Activated CD4-positive, alpha-beta T cell treated with anti-CD3 and anti-CD28 coated beads for 36 hours (primary cell): ENCODE measurements at places on chromosomes 12 and 14. TPM values are rescaled to one million over a fixed set of nuclear protein-coding genes. Genes with fewer than 3 reads are reported as not detected.
A peak's percentile ranks its signal among the peaks of the same experiment; 100 is the strongest.

SLC25A47 gene
- not detected for total RNA-seq

- H3K27ac ChIP-seq = no peak overlapping the region
- DNase-seq = peak; percentile 28
- H3K4me3 ChIP-seq = no peak overlapping the region
- H3K4me1 ChIP-seq = no peaks in the 10 kb centered on the region
Observed at GRCh38 chr12:34347367-34347766, 325.1 kb downstream of the ALG10 start.

- H3K27me3 ChIP-seq = no peaks in the 10 kb centered on the region
- H3K4me3 ChIP-seq = no peak overlapping the region
- H3K27ac ChIP-seq = no peak overlapping the region
- H3K4me1 ChIP-seq = no peaks in the 10 kb centered on the region
Observed at GRCh38 chr14:104359969-104360442, 219.6 kb upstream of the C14orf180 start.

DNA sequence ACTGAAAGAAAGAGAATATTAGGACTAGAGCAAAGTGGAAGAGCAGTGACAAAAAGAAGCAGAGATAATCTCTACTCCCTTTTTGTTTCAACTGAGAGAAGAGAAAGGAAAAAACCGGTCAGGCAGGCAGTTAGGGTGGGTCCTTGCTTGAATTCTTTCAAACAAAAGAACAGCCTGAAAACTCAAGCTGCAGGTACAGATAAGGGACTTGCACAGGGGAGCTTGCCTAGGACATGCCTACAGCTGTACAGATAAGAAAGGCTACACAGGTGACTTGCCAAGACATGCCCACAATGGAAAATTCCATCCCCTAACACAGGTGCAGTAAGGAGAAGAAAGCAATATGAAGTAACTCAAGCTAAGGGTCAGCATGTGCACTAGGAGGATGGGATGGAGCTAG, 532.2 kb upstream of the MIS18BP1 start:
- H3K4me1 ChIP-seq = no peaks in the 10 kb centered on the region
- H3K4me3 ChIP-seq = no peak overlapping the region
- H3K36me3 ChIP-seq = no peaks in the 10 kb centered on the region
- DNase-seq = no peak
- H3K27ac ChIP-seq = no peak overlapping the region

LRRIQ1 gene
- total RNA-seq = not detected

DNA sequence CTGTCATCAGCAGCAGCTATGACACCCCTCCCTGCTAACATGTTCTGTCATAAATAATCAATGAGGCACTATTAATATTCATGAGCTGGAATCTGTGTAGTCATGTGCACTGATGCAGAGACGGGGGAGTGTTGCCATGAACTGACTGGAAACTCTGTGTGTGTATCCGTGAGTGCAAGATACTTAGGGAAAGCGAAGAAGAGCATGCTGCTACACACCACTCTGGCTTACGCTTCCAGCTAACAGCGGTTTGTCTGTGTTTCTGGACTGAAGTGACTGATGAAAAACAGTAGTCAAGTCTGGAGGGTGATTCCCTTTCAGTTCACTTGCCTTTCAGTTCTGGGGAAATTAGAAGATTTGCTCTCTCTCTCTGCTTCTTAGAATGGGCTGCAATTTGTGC, 249.4 kb downstream of the PDZRN4 start:
- no peaks in the 10 kb centered on the region for H3K4me1 ChIP-seq
- H3K4me3 ChIP-seq = no peak overlapping the region
- no peak overlapping the region for H3K27ac ChIP-seq
- no peaks in the 10 kb centered on the region for H3K27me3 ChIP-seq

- no peaks in the 10 kb centered on the region for H3K27me3 ChIP-seq
- no peaks in the 10 kb centered on the region for H3K4me1 ChIP-seq
- H3K27ac ChIP-seq = no peak overlapping the region
Observed at GRCh38 chr12:128381946-128382345, 115.0 kb downstream of the TMEM132C start.

GRCh38 chr14:63800651-63801375, 52.0 kb upstream of the SYNE2 start:
- H3K4me3 ChIP-seq = no peak overlapping the region
- H3K36me3 ChIP-seq = no peaks in the 10 kb centered on the region
- H3K27ac ChIP-seq = no peak overlapping the region
- no peak for DNase-seq

DNA sequence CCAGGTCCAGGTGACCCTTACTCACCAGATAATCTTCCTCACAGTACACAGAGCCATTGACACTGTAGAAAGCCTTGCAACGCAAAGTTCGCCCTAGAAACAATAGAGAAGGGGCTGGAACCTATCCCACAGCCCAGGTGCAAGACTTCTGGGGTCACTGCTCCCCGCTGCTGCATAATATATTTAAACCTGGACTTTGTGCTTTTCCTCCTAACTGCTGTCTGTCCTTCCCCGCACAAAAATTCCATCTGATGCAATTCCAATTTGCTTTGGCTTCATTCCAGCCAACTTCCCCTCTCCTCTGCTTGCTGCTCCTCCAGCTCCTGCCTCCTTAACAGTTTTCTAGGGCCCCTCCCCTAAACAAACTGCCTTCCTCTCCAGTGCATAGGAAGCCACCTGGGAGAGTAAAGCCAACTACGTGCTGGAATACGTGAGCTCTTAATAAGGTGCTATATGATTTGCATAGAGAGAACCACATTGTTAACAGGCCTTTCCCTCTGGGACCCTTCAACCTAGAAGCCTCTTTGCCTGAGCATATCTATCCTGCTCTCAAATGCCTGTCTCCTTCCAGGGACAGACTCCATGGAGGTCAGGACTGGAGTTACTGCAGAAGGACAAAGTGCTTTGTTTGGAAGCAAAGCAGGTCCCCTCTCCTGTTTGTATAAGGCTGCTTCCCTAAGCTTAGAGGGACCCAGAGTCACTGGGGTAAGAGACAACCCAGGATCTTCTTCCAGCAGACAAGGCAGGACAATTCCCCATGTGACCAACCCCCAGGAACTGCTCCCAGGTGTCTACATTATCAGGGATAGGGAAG, 5.5 kb downstream of the AJUBA start:
- H3K36me3 ChIP-seq = no peaks in the 10 kb centered on the region
- H3K4me3 ChIP-seq = no peak overlapping the region
- H3K27ac ChIP-seq = no peak overlapping the region
- H3K27me3 ChIP-seq = no peaks in the 10 kb centered on the region

GRCh38 chr12:12467264-12467663, 95.4 kb downstream of the DUSP16 start:
- peak; percentile 64 for DNase-seq
- peak overlapping the region; percentile 22 for H3K4me3 ChIP-seq
- H3K27ac ChIP-seq = peak overlapping the region; percentile 92
- H3K36me3 ChIP-seq = peaks cover 61% of the 10 kb centered on the region

DNA sequence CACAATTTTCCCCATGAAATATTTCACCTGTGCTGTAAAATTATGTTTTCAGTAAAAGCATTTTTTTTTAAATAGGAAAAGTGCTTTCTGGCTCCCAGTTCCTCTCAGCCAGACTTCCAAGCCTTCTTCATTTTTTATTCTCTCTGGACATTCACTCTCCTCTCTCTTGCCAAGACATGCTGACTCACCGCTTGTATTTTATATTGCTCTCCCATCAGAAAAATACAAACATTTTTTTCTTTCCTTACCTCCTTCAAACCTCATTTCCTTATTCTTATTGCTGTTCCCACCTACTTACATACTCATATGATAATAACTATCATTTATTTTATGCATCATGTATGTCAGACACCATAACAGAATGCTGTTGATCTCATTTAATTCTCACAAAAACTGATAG, 37.7 kb upstream of the ZNF641 start:
- no peak overlapping the region for H3K4me3 ChIP-seq
- no peaks in the 10 kb centered on the region for H3K4me1 ChIP-seq
- H3K27me3 ChIP-seq = peaks cover 15% of the 10 kb centered on the region
- DNase-seq = no peak

DNA sequence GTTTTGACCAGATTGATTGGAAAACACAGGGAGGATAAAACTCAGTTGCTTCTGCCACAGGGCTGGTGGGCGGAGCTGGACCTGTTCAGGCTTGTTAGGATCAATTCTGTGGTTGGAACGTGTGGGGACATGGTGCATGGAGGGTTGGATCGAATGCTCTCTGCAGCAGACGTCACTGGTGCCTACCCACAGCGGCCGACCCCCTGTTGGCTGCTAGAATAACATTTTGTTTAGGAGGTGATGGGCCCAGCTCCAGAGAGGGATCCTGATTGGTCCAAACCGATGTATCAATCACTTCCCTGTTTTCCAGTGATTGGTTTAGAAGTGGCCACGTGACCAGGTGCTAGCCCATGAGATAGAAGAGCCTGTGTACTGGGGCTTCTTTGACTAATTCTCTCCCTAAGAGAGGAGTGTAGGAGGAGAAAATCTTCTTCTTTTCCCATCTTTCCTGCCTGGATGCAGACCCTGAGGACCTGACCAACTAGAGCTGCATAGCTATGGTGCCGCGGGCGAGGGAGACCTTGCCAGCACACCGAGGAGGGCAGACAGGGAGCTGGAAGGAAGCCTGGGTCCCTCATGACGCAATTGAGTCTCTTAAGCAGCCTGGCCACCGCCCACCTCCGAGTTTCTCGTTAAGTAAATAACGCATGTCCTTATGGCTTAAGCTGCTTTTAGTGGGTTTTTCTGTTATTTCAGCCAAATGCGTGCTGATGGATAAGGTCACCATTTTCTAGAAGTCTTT, 163.5 kb downstream of the AACS start:
- no peaks in the 10 kb centered on the region for H3K36me3 ChIP-seq
- H3K27ac ChIP-seq = no peak overlapping the region
- no peaks in the 10 kb centered on the region for H3K4me1 ChIP-seq
- DNase-seq = no peak

- no peak overlapping the region for H3K4me3 ChIP-seq
- H3K27ac ChIP-seq = no peak overlapping the region
- no peak for DNase-seq
Observed at GRCh38 chr12:111249018-111249370, 119.9 kb downstream of the PHETA1 start.

- H3K27me3 ChIP-seq = peaks cover 22% of the 10 kb centered on the region
- H3K27ac ChIP-seq = no peak overlapping the region
- H3K4me3 ChIP-seq = no peak overlapping the region
- H3K4me1 ChIP-seq = no peaks in the 10 kb centered on the region
Observed at GRCh38 chr12:71949646-71950045, 11.0 kb downstream of the TPH2 start.

GAS2L3 gene
- total RNA-seq = 2.6 TPM

DNA sequence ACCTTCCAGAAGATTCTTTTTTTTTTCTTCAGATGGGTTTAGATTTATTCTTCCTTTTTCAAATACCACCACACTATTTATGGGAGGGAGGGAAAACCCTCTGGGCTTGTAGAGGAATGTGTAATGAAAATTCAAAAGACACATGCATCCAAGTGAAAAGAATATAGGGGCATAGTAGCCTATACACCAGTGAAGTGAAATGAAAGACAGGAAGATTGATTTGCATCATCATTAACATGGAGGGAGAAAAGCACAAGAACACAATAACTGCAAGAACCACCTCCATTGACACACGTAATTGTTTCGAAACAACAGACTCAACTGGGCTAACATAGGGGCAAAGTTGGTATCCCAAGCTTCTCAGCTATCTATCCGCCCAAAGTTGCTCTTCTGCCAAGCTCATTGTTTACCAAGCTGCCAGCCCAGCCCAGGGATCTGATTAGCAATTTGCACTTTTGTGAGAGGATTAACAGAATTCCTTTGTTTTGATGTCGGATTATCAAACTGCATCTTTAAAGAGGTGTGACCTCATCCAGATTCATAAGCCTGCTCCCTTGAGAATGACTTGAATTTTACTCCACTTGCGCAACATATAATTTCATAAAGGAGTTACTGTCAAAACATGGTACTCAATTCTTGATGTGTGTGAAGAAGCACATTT, 430.5 kb upstream of the SOX5 start:
- H3K4me3 ChIP-seq = no peak overlapping the region
- no peaks in the 10 kb centered on the region for H3K36me3 ChIP-seq
- no peak for DNase-seq
- no peaks in the 10 kb centered on the region for H3K4me1 ChIP-seq
- H3K27me3 ChIP-seq = no peaks in the 10 kb centered on the region

- no peaks in the 10 kb centered on the region for H3K4me1 ChIP-seq
- no peak for DNase-seq
- H3K4me3 ChIP-seq = no peak overlapping the region
- H3K36me3 ChIP-seq = no peaks in the 10 kb centered on the region
Observed at GRCh38 chr14:76326918-76327689, 48.8 kb upstream of the ESRRB start.

- no peak for DNase-seq
- H3K27ac ChIP-seq = no peak overlapping the region
- no peaks in the 10 kb centered on the region for H3K27me3 ChIP-seq
- no peaks in the 10 kb centered on the region for H3K36me3 ChIP-seq
- peaks cover 22% of the 10 kb centered on the region for H3K4me1 ChIP-seq
- H3K4me3 ChIP-seq = no peak overlapping the region
Observed at GRCh38 chr14:98544174-98544573, 727.8 kb downstream of the BCL11B start.

EID3 gene
- 3.9 TPM for total RNA-seq

LIN7A gene
- not detected for total RNA-seq

SLC38A4 gene
- not detected for total RNA-seq

- no peaks in the 10 kb centered on the region for H3K36me3 ChIP-seq
- no peak for DNase-seq
- H3K27me3 ChIP-seq = peaks cover 7% of the 10 kb centered on the region
- no peaks in the 10 kb centered on the region for H3K4me1 ChIP-seq
- H3K27ac ChIP-seq = no peak overlapping the region
Observed at GRCh38 chr12:8465301-8465996, 9.7 kb downstream of the CLEC6A start.

DNA sequence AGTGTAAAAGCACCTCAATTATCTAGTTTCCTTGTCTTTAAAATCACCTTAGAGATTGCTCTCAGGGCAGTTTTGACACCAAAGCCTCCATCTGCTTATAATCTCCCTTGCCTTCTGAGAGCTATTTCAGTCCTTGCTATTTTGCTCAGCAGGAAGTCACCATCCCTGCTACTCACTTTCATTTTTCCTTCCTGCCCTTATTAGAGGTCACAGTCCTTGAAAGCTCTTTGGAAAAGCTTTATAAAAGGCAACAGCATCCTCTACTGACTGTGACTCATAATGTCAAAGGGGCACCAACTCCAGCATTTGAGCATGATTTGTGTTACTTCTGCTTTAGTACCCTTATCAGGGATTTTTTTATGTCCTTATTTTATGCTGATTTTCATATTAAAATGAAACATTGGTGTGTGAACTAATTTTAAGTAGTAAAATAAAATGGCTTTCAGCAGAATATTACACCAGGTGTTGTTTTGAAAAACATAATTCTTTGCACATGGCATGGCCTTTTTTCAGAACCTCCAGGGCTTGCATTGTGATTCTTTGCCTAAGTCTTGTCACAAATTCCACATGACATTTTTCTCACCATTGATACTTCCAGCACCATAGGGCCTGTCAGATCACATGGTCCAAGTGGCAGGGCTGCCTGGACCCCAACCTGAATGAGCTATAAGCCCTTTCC, 213.0 kb downstream of the ADAMTS20 start:
- no peak overlapping the region for H3K27ac ChIP-seq
- DNase-seq = no peak
- peaks cover 4% of the 10 kb centered on the region for H3K27me3 ChIP-seq
- H3K4me1 ChIP-seq = peaks cover 2% of the 10 kb centered on the region

- peak overlapping the region; percentile 93 for H3K27ac ChIP-seq
- no peaks in the 10 kb centered on the region for H3K27me3 ChIP-seq
Observed at GRCh38 chr14:99242238-99242637, 29.8 kb downstream of the BCL11B start.
